ENCODE measurements at places on chromosomes 13 and 19. TPM values are rescaled to one million over a fixed set of nuclear protein-coding genes. Genes with fewer than 3 reads are reported as not detected.

DNA sequence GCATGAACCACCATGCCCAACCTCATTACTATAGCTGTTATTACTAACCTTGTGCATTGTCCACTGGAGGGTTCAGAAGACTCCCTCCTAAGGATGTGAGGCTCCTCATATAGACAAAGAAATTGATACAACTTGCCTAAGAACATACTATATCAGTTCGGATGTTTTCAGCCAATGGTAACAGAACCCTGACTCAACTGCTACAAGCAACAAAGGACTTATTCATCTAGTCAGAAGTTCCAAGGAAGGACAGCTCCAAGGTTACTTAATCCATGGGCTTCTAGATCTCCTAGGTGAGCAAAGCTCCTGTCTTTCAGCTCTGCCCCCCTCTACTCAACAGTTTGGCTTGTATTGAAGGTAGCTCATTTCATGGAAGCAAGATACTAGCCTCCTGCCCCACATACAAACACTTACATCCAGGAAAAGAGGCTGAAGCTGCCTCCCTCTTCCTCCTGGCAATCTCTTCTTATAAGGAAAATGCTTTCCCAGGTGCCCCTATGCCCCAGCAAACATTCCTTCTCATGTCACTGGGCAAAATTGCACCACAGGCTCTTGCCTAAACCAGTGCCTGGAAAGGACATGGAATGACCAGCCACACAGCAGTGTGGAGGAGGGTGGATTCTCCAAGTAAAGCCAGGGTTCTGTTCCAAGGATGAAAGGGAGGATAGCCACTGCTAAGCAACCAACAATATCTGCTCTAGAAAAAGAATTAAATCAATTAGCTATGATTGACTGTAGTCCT, 497.8 kb downstream of the FOXO1 start:
- no peaks in the 10 kb centered on the region for H3K27me3 ChIP-seq
- H3K27ac ChIP-seq: no peak overlapping the region
- DNase-seq: no peak
- H3K36me3 ChIP-seq: no peaks in the 10 kb centered on the region

The VSTM2B gene
- total RNA-seq: not detected

The FFAR1 gene
- not detected for total RNA-seq

- no peaks in the 10 kb centered on the region for H3K27me3 ChIP-seq
- no peaks in the 10 kb centered on the region for H3K36me3 ChIP-seq
- no peak overlapping the region for H3K27ac ChIP-seq
- H3K4me1 ChIP-seq: no peaks in the 10 kb centered on the region
- H3K4me3 ChIP-seq: no peak overlapping the region
- no peak for DNase-seq
Measured at GRCh38 chr13:109130093-109130835, 500.9 kb downstream of the MYO16 start.

The FAAP24 gene
- total RNA-seq: 4.9 TPM

Measured in HCT116 (cell line).